ENCODE measurements at places on chromosomes 16 and 17.

GRCh38 chr16:82384017-82384416 lies 214.0 kb upstream of the MPHOSPH6 start:
- DNase-seq = no peak

- DNase-seq = no peak
These were observed 5.0 kb upstream of the TRAF4 start for GRCh38 chr17:28738680-28739384.

- DNase-seq = no peak
These were observed 807 bp upstream of the LYRM9 start for GRCh38 chr17:27893841-27894503.

DNA sequence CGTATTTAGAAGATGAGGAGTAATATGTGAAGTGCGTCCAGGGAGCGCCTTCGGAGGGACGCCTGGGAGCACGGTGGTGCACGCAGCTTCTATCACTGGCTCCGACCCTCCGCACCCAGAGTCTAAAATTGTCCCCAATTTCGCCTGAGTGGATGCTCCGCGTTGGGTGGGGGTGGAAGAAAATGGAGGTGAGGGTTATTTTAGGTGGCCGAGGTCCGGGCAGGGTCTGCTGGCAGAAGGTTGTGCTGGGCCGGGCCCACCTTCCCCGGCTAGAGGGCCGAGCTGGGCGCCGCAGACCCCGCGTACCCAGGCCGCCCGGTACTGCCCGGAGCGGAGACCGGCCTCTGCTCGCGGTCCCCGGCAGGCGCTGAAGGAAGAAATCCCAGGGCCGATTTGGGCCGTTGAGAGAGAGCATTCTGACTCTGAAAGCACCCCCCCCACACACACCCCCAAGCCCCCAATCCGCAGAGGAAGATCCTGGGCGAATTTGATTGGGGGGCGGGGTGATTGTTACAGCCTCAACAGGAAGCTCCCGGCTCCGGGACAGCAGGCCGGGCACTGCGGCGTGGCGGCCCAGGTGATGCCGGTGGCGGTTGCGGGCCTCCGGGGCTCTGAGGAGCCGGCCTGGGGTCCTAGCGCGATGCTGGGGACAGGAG lies 3.0 kb downstream of the BAHCC1 start:
- no peak for DNase-seq

DNA sequence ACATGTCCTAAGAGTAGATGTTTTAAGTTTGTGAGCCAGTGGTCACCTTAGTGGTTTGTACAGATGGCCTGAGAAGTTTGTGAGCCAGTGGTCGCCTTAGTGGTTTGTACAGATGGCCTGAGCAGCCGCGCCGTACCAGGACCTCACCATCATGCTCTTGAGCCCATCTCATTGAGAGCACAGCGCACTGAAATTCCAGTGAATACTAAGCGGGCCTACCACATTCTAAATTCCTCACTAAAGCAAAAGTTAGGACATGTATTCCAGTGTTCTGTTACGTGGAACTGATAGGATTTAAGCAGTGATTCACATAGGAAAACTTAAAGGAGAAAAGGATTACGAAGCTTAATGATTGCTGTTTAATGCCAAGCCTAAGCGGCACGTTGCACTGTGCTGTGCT lies 3.9 kb downstream of the USP10 start:
- DNase-seq = no peak

DNA sequence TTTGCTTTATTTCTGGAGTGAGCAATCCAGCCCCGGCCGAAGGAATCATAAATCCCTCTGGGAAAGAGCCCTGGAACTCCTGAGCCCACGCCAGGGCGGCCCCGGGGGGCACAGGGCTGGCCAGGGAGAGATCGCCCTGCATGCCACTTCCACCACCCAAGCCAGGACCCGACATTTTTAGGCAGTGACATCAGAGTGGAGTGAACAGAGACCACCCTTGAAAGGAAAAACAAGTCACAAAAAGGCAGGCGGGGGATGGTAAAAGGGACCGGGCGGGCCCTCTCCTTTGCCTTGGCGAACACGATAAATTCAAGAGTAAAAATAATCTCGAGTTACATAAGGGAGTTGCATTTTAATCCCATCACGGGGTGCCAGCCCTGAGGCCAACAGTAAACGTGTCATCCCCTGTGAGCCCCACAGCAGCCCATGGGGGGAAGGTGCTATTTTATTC lies 284.1 kb downstream of the C16orf95 start:
- DNase-seq = no peak

DNA sequence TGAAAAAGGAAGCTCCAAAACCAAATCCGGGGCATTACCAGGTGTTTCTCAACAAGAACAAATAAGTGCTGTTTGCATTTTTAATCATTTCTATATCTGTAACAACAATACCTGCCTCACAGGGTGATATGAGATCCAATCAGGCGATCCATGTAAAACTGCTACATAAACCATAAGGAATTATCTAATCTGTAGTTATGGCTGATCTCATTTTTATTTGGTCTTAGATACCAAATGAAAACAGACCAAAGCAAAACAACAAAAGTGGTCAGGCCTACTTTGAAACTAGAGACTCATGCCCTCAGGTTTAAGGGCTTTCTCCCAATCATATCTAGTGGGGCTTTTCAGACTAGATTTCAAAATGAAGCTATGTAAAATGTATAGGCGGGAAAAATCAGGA lies 28.3 kb downstream of the XPO6 start:
- DNase-seq = no peak

- peak; percentile 19 for DNase-seq
These were observed 568.3 kb upstream of the ZFHX3 start for GRCh38 chr16:73616166-73616753.

GRCh38 chr16:84643180-84643583 lies 5.1 kb upstream of the KLHL36 start:
- peak; percentile 50 for DNase-seq

- DNase-seq = no peak
These were observed 52.6 kb downstream of the PLCG2 start for GRCh38 chr16:81831722-81832126.

GRCh38 chr17:56074361-56074890 lies 78.8 kb upstream of the ANKFN1 start:
- no peak for DNase-seq

DNA sequence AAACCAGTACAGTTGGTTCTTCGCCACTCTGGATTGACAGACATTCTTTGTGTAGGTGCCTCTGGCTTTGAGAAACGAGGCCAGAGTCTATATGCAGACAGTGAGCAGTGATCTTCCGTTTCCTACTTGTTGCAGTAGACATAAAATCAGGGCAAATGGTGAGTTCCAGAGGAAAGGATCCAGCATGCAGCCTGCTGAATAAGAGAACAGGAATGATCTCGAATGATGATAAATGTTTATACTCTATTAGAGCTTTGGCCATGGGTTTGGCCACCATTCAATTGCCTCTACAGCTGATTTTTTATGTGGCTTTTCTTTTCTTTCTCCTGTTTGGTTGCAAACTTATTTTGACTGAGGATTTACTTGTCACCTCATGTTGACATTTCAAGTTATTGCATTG lies 286.7 kb downstream of the IRX3 start:
- no peak for DNase-seq

- DNase-seq = no peak
These were observed 10.8 kb downstream of the GSG1L2 start for GRCh38 chr17:9811086-9811485.

- DNase-seq = no peak
These were observed 16.2 kb downstream of the CLUH start for GRCh38 chr17:2695243-2695960.

DNA sequence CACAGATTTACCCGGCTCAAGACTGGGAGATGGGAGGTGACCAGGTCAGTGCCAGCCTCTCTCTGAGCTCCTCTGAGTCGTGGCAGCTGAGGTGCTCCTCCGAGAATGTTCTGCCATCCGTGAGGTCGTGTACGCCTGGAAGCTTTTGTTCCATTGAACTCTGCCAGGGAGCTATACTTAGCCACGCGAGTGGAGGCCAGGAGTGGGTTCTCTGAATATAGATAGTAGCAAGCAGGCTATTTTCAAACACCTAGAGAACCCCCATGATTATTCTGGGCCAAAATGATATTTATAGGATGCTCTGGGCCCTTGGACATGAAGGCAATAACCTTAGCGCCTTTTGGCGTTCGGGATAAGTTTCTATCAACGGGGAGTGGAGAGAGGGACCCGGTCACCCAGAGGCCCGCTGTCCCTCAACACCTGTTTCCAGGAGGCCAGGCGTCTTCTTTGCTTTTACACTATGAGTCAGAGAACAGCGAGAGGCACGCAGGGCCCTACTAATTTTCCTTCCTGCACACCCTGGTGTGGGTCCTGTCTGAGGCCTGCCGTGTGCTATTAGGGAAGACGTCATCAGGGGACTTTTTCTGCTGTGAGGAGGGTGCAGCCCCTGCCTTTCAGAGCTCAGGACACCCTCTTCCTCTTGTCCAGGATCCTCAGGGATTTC lies 11.0 kb upstream of the MVD start:
- DNase-seq = no peak

DNA sequence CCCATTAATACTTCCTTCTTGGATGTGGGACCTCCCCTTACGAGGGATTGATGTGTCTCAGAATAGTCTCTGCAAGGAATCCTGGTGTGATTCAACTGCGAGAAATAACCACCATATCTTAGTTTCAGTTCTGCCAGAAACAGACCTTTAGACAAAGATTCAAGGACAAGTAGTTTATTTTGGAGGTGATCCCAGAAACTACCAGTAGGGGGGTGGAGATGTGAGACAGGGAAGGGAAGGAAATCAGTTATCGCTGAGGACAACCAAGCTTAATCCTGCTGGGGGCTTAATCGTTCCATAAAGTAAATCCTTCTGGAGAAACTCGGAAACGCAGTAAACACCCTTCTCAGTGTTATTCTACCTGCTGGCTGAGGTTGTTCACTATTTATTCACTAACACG lies 5.0 kb upstream of the SDR42E1 start:
- no peak for DNase-seq

DNA sequence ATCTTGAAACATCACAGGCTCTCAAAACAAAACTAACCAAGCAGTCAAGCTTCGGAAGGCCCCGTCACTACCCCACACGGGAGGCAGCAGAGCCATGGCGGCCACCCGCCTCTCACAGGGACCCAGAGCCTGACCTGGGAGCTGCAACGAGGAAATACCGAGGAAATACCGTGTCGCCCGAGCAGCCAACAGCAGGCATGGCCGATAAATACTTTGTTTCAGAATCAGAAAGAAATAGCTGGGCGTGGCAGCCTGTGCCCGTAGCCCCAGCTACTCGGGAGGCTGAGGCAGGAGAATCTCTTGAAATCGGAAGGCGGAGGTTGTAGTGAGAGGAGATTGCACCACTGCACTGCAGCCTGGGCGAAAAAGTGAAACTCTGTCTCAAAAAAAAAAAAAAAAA lies 6.9 kb downstream of the LMF1 start:
- DNase-seq = no peak

DNA sequence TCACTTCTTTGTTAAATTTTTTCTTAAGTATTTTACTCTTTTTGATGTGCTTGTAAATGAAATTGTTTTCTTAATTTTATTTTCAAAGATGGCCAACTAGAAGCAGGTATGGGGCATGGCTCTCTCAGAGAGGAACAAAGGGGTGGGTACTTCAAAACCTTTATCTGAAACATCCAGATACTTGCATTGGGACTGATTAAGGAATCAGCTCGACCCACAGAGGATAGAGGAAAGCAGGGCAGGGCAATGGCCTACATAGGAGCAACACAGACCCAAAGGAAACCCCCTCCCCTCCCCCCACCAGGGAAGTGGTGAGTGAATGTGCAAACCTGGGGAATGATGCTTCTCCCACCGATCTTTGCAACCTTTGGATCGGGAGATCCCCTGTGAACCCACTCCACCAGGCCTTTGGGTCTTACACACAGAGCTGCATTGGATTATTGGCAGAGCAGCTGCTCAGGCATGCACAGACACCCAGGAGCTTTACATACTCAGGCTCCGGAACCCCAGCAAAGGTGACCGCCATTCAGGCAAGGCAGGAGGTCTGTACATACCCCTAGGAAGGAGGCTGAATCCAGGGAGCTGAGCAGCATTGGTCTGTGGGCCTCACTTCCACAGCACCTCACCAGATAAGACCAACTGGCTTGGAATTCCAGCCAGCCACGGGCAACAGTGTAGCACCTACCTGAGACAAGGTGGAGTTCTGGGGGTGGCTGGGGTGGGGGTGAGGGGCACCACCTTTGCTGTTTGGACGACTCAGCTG lies 3.0 kb upstream of the CCR7 start:
- no peak for DNase-seq

DNA sequence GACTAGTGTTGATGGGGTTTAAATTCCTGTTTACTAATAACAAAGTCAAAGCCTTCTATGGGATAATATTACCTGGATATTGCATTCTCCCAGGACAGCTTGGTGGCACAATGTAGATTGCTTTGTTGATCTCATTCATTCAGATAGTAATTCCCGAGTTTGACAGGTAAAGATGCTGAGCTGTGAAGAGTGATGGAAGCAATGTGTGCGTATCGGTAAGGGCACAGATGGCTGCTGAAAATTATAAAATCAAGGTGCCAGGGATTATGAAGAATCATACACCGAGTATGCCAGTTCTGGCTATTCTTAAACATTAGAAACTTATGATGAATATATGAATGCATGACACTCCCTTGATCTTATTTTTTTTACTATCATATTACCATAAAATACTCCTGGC lies 100.6 kb upstream of the CNTNAP4 start:
- no peak for DNase-seq

DNA sequence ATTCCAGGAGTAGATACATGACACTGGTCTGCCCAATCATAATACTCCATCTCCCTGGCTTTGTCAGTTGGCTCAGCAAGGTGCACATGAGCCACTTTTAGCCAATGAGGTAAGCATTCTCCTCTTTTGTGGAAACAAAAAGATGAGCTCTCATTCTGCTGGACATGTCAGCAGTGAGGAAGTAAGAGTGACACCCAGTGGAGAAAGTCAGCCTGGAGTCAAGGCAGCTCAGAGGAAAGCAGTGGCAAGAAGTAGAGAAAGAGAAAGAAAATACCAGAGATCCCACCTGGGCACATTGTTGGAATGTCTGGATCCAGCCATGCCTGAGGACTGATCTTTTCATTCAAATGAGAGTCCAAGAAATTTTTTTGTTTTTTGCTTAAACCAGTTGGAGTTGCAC lies 496.9 kb upstream of the C16orf82 start:
- DNase-seq = no peak

DNA sequence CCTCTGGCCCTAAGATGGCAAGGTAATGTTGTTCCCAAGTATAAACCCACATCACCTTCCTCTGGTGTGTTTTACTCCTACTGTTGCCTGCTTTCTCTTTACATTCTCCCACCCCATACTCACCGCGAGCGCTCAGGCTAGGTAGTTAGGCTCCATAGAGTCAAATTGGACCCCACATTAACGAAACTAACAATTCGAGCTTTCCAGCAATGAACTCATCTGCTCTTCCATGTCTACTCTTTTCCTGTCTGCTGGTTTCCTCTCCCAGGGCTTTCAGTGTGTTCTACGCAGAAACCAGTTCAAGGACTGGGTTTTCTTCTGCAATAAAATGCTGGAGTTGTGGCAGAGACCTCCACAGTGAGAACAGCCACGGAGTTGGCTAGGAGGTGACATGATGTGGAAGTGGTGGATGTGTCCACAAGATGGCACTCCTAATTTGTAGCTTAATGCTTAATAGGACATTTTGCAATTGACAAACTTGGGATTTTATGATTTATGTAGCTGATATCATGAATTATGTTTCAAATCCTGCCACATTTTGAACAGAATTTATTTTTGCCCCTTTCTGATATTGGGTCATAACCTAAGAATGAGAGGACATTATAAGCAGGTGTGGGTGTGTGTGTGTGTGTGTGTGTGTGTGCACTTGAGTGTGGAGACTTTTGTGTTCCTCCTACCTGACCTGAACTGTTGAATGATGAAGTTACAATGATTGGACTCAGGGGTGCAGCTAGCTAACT lies 2.2 kb upstream of the UQCRC2 start:
- DNase-seq = no peak

Data from right lung (tissue), 10 donors.